ENCODE measurements at places on chromosomes 11 and 22.

GRCh38 chr11:77106321-77106720 is 3.7 kb downstream of the OMP start:
- no peak for ATAC-seq

- no peak for ATAC-seq
Measured at GRCh38 chr11:98104249-98104648, 916.5 kb upstream of the CNTN5 start.

GRCh38 chr11:15114501-15115475 is at the start of gene INSC:
Gene INSC (plus strand): TSS chr11:15114923. CDS start chr11:15149175, 34,252 bp downstream.
- ATAC-seq = no peak

DNA sequence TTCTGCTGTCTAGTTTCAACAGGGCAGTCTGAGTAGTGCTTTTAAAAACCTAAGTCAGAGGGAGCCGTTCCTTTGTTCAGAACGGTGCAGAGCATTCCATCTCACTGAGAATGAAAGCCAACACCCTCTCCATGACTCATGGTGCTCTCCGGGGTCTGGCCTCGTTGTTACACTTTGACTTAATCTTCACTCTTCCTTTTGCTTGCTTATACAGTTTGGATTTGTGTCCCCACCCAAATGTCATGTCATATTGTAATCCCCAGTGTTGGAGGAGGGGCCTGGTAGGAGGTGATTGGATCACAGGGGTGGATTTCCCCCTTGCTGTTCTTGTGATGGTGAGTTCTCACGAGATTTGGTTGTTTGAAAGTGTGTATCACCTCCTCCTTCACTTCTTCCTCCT is 292.2 kb downstream of the ST3GAL4 start:
- no peak for ATAC-seq

GRCh38 chr11:75495749-75496304 is 29.9 kb downstream of the GDPD5 start:
- ATAC-seq = no peak

- no peak for ATAC-seq
Measured at GRCh38 chr11:107014871-107015270, 3.4 kb downstream of the GUCY1A2 start.

DNA sequence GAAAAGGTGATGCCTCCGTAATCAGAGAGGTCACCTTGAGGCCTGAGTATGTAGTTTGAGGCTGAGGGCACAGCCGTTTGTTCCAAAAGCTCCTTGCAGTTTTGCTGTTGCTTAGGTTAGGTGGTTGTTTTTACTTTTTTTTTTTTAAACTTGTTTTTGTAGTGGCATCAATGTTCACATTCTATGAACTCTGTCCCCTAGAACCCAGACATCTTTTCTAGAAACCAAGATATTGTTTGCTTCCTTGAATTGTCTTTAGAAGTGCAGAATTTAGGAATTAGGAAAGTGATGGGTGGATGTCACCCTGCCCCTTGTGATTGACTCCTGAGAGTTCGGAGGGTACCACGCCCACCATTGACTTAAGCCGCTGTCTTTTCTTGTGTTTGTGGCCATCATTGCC is 35.7 kb upstream of the ETS1 start:
- peak; percentile 6 for ATAC-seq

- ATAC-seq = no peak
Measured at GRCh38 chr11:61666684-61667297, 13.4 kb upstream of the DAGLA start.

DNA sequence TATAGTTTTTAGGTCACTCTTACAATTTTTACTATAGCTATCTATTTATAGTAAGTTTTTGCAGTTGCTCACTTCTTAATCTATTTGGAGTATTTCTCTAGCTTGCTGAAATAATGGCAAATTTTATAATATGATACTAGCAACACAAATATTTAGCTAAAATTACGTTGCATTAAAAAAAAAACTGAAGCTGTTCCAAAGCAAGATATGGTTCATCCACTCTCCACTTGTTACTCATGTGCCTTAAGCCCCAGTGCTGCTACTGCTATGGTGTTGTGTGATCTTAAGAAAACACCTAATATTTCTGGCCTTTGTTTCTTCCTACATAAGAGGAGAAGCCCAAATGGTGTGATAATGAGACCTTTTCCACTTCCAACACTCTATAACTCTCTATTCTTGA is 479 bp downstream of the MMP3 start:
- ATAC-seq = no peak

- no peak for ATAC-seq
Measured at GRCh38 chr11:2325719-2326118, 23.9 kb downstream of the TSPAN32 start.

DNA sequence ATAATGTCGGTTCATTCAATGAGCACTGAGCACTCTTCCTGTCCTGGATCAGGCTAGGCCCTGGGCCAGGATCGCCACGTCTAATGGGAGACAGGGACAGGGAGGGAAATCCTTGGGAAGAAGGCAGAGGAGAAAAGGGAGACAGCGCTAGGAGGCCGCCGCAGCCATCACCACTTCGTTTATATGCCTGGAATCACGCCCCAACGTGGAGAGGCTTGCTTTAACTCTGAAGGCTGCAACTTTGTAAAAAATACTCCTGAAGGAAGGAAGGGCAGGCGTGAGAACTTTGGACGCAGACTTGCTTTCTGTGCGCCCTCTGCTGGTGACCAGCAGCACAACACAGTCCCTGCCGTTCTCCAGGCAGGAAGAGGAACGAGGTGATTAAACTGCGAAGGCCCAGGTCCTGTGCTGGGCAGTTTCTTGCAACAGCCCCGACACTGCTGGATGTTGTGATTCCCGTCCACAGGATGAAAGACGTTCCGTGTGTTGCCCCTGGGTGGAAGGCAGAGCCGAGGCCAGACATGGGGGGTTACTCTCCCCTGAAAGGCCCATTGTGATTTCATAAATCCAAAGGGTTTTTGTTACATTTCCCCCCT is 22.1 kb downstream of the RIBC2 start:
- peak; percentile 82 for ATAC-seq

GRCh38 chr11:72642043-72642883 is 32.0 kb downstream of the PDE2A start:
- ATAC-seq = peak; percentile 45

DNA sequence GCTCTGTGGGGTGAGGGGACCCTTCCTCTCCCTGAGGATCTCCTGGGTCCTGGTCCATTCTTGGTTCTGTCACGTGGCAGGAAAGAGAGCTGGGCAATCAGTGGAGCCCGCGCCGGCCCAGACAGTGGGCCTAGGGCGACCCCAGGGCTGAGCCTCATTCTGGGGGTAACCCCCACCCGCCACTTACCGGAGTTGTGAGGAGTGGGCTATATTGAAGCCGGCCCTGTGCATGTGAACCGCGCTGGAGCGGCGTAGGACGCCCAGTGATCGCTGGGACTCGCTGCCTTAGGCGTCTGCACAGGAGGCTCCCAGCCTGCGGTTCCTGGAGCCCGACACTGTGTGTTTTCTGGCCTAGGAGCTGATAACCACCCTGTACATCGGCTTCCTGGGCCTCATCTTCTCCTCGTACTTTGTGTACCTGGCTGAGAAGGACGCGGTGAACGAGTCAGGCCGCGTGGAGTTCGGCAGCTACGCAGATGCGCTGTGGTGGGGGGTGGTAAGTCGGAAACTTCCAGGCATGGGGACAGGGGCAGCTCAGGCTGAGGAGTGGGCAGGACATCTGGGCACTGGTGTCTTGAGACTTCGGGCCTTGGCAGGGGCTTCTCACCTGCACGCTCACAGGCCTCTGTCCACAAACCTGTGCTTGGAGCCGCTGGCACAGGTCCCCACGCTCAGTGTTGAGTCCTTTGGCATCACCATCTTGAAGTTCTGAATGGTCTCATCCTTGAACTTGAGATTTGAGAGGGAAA is 127.1 kb downstream of the KCNQ1OT1 start:
- ATAC-seq = no peak

DNA sequence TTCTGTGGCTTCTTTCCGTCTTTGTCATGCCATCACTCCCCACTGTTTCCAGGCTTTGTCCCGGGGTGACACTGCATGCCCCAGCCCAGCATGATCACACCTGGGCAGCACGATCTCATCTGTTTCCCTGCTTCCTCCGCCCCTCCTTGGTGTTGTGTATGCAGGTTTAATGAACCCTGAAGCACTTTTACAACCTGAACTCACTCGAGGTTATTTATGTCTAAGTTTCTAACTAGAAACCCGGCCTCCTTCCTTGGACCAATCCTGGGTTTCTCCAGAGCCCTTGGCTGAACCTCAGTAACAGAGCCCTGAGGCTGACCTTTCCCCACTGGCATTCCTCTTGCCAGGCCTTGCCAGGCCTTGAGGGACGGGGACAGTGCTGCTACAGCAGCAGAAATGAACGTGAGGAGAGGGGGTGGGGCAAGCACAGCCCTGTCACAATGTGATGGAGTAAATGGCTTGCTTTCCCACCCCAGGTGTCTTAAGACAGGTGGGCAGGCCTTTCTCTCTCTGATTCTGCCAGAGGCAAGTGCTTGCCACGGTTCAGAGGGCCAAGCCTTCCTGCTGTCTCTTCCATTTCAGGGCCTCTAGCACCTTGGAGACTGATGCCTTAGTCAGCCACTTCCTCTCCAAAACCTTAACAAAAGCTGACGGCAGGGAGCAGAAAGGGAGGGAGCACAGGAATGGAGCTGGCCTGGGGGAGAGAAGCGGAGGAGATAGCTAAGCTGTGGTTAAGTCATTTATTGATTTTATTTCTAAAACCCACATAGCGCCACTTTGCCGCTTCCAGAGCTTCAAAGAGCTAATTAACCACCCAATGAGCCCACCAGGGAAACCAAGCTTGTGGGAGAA is 3.1 kb upstream of the PYGM start:
- no peak for ATAC-seq

- ATAC-seq = no peak
Measured at GRCh38 chr11:122782222-122782621, 56.1 kb upstream of the CRTAM start.

DNA sequence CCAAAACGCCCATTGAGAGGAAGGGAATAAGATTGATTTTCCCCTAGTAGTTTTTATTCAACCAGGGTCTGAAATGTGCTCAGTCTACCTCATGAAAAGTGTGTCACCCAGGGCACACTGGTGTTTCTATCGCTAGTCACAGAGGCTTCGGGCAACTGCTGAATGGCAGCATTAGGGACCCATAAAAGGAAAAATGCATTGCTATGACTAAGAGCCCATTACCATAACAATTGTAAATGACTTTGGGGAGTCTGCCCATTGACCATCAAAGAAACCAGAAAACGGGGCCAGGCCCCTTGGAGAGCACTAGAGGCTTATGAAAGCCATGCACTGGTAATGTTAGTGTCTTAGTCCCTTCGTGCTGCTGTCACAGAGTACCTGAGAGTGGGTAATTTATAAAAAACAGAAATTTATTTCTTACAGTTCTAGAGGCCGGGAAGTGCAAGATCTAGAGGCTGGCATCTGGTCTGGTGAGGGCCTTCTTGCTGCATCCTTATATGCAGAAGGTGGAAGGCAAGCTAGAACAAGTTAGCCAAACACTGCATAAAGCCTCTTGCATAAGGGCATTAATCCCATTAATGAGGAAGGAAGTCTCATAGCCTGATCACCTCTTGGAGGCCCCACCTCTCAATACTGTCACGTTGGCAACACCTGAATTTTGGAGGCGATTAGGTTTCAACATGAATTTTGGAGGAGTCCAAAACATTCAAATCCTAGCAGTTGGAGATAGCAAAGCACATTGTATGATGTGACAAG is 306.7 kb downstream of the ST3GAL4 start:
- ATAC-seq = no peak

DNA sequence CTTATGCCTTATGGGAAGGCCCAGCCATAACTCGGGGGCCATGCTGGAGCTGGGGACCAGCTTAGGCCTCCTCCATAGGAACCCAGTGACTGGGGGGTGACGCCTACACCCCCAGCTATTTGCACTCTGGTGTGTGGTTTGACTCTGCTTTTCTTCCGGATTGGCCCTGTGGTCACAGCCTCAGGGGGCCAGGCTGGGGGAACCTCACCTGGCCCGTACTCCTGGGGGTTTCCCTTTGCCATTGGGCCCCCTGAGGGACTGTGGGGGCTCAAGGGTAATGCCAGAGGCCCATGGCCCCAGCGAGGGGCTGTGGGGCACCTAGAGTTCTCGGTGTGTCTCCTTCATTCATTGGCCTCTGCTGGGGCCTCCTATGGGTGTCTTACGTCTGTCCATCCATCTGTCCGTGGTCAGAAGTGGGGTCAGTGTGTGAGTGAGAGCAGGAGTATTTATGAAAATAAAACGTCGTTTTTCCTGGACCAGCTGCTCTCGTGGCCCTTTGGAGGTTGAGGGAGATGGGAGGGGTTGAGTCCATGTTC is 6.3 kb upstream of the SH3BP1 start:
- ATAC-seq = peak; percentile 58

DNA sequence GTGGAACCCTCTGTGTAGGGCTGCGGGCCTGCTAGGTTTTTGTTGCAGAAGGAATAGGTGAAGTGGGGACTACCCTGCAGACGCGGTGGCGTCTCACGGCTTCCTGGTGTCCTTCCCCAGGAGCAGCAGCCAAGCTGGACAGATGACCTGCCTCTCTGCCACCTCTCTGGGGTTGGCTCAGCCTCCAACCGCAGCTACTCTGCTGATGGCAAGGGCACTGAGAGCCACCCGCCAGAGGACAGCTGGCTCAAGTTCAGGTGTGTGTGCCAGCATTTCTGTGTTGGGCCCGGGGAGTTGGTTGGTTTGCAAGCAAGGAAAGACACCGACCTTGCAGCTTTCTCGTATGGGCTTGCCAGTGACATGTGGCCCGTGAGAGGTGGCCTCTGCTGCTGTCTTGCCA is 15.3 kb downstream of the TAB1 start:
- no peak for ATAC-seq

- ATAC-seq = no peak
Measured at GRCh38 chr11:97657852-97658251, 1268.0 kb downstream of the JRKL start.

DNA sequence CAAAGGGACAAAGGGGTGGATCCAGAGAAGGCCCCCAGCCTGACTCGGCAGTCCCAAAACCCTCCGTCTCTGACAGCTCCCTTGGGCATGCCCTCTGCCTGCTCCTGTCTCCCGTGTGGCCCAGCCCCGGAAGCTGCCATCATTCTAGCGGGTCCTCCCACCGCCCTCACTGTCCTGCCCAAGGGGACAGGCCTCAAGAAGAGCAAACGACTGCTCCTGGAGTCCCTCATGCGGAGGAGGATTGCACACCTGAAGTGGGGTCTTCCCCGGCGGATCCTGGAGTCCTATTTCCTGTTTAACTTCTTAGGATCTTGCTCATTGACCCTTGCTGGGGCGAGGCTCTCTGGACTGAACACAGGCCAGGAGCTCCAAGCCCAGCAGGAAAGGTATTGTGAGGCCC is 2.6 kb upstream of the MEI1 start:
- peak; percentile 18 for ATAC-seq

GRCh38 chr11:76730887-76731565 is 52.1 kb upstream of the TSKU start:
- no peak for ATAC-seq

GRCh38 chr22:40714499-40715337 is 35.4 kb downstream of the MCHR1 start:
- ATAC-seq = no peak

GRCh38 chr11:62505440-62506091 is 41.0 kb downstream of the AHNAK start:
- no peak for ATAC-seq

DNA sequence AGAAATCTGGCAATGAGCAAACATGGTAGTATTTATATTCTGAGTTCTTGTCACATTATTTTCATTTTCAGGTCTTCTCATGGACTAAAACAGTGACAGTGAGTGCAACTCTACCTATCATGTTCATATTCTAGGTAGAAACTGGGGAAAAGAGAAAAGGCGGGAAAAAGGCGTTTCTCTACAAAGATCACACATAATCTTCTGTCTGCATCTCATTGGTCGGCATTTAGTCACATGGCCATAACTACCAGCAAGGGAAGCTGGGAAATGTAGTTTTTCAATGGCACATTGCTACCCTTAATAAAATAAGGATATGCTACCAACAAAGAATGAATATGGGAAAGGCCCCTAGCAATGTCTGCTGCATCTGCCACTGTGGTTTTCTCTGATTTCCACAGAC is 57.6 kb upstream of the B3GAT1 start:
- no peak for ATAC-seq

- no peak for ATAC-seq
Measured at GRCh38 chr11:77557553-77557952, 32.2 kb upstream of the AQP11 start.
